ENCODE measurements at places on chromosomes 4 and X.

- no peak for DNase-seq
Measured at GRCh38 chrX:48028091-48028490, 21.3 kb downstream of the SPACA5 start.

DNA sequence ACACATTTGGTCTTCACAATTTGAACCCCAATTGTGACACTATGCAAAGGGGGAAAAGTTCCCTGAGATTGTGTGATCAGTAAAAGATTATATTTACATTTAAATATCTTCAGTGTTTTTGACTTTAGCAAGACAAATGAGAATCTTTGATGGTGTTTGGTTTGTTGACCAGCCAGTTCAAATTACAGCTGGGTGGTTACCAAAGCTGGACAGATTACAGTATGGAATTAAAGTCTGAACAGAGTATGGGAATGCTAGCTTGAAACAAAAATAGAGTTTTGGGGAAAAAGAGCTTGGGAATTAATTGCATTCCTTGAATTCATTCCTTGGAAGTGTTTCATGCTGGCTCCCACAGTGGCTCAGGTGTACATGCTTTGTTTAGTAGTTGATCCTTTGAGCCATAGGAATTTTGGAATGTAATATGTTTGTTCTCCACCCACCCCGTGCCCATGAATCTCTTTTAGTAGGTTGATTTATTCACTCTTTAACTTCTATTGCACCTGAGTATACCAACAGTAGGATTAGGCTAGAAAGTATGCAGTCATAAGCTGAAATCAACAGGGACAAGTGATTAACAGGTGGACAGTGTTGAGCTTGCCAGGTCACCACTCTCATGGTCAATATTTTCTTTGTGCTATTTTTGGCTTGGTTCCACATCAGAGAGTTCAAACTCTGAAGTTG lies 81.1 kb upstream of the HELT start:
- no peak for DNase-seq

GRCh38 chr4:108078024-108078733 lies 88.5 kb downstream of the HADH start:
- DNase-seq: no peak

DNA sequence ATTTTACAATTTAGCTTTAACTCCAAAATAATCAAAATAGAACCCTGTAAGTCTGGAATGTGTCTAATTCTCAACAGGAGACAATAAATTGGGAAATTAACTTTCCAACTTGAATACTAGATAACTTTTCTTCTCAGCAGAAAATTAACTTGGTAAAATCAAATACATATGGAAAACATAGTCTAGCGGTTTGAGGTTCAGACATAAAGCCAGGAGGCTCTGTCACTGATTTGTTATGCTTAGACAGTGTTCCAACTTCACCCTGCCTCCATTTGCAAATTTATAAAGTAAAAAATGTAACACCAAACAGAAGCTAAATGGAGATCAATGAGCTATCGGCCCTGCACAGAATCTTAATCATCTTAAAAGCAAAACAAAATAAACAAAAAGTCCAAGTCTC lies 46.3 kb downstream of the TBCK start:
- peak; percentile 18 for DNase-seq
